8988T (cell line): ENCODE measurements at places on chromosomes 2 and 18.

- DNase-seq = no peak
These were observed 34.8 kb upstream of the FAM110C start for GRCh38 chr2:80971-81736.

DNA sequence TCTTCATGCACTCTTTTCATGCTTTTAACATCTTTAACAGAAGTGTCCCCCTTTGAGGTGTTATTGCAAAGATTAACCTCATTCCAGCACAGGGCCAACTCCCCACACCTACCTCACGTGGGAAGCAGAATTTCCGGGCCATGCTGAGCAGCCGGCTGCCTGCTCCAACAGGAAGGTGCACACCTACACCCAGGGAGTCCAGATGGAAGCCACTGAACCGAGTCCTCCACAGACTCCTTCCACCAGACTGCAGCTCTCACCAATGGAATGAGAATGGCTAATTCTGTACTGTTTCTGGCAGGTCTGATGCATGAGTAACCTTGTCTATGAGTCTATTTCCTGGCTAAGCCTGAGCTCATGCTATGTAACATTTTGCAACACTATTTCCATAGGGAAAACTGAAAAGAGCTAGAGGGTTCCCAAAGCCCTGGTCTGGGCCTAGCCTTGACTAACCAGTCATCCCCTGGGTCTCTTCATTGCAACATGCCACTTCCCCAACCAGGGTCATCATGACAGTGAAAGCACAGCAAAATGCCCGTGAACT lies 11.0 kb downstream of the ERFE start:
- DNase-seq = peak; percentile 83

GRCh38 chr2:120539937-120540718 lies 194.2 kb downstream of the INHBB start:
- DNase-seq = no peak

- no peak for DNase-seq
These were observed 4.6 kb downstream of the C2orf81 start for GRCh38 chr2:74416778-74417177.

DNA sequence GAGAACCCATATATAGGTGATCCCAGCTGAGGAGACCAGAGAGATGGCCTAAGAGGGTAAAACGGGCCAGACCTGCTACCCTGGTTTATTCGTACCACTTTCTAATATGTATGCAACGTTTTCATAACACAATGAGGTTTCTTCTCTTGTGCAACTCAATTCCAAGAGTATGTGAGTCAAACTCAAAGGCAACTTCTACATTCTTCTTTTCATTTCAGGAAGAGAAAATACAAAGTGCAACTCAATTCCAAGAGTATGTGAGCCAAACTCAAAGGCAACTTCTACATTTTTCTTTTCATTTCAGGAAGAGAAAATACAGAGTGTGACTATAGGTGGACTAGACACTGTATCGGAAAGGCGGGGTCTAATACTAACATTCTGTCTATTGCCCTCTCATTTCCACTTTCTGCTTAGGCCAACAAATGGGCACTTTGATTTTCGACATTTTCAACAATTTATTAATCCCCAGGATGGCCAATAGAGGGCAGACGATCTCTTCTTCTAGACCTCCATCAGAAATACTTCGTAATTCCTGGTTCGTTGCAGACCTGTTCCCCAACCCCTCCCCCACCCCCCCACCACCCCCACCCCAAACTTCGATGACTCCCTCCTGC lies 3.7 kb upstream of the CRIM1 start:
- DNase-seq = no peak

- DNase-seq = no peak
These were observed 9.6 kb downstream of the CROCC2 start for GRCh38 chr2:240915526-240916341.

GRCh38 chr2:31079665-31080064 lies 58.6 kb downstream of the GALNT14 start:
- DNase-seq = no peak

- no peak for DNase-seq
These were observed 121.5 kb upstream of the SP3 start for GRCh38 chr2:174086708-174087107.

DNA sequence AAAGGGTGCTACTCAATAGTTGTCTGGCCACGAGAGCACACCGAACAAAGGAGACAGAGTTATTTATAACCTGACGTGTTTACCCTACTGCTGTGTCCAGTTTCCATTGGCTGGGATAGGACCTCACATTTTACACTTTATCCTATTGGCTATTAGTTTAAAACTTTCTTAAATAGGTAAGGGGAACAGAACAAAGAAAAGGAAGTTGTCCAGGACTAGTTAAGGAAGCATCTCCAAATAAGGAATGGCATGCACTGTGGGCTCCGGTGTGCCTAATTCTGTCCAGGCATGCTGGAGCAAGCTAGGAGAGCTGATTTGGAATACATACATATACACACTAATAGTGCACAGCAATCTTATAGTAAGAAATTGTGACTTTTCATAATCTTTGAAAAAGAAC lies 72.2 kb downstream of the CAB39 start:
- DNase-seq = no peak

- DNase-seq = no peak
These were observed 1.4 kb downstream of the WDCP start for GRCh38 chr2:24045511-24046508.

DNA sequence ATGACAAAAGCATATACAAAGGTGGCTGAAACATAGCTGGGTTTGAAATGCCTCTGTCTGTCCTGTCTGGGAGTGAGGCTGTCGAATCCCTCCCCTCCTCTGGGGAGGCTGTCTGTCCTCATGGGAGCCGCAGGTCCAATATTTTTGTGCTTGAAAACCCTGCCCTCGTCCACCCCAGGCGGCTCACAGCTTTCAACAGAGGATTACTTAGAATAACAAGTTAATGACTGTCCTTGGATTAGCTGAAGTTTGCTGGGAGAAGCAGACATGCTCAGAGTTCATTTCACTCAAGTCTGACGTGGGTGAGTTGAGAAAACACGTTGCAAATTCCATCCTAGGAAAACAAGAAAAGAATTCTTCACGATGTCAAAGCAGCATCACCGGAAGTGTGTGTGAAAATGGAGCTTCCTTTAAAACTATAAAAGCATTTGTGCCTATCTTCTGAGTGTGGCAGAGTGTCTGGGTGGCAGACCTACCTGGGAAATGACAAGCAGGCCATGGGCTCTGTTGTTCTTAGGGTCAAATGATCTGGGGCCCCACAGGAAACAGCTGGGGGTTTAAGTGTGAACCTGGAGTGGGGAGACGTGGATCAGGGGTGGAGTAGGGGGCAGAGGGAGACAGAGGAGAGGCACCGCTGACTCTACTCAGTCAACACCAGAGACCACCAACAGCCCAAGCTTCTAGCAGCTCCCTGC lies 77.1 kb downstream of the DDX1 start:
- no peak for DNase-seq

GRCh38 chr2:127721311-127721977 lies 20.1 kb downstream of the SFT2D3 start:
- no peak for DNase-seq

DNA sequence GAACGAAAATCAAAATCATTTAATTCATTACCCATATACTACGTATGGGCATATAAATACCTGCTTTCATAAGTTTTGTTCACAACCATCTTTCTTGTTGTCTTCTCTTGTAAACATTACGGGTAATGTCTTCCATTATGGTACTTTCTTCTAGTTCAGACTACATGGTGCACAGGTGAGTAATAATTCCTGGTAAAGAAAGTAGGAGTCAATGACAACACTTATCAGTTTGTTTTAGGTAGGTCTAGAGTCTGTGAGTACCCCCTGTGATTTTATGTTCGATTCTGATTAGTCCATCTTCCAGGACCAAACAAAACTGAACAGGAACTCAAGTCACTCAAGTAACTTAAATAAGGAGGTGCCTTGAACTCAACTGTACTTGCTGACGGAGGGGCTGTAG lies 25.2 kb upstream of the CTLA4 start:
- DNase-seq = no peak

GRCh38 chr2:105308382-105309146 lies 21.0 kb downstream of the TGFBRAP1 start:
- no peak for DNase-seq

DNA sequence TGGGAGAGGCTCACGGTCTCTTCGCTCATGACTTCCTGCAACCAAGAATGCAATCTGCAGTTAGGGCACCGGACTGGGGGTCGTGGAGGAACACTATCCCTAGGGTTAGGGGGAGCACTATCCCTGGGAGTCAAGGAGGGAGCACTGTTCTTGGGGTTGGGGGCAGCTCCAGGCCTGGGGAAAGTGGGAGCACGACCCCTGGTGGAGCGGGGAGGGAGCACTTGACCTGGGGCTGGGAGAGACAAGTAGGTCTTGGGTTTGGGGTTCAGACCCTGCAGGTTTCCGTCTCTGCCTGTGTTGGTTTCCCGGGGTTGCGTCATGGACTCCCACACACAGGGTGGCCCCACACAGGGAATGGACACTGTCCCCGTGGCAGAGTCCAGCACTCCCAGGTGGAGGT lies 133.6 kb downstream of the TPO start:
- no peak for DNase-seq

DNA sequence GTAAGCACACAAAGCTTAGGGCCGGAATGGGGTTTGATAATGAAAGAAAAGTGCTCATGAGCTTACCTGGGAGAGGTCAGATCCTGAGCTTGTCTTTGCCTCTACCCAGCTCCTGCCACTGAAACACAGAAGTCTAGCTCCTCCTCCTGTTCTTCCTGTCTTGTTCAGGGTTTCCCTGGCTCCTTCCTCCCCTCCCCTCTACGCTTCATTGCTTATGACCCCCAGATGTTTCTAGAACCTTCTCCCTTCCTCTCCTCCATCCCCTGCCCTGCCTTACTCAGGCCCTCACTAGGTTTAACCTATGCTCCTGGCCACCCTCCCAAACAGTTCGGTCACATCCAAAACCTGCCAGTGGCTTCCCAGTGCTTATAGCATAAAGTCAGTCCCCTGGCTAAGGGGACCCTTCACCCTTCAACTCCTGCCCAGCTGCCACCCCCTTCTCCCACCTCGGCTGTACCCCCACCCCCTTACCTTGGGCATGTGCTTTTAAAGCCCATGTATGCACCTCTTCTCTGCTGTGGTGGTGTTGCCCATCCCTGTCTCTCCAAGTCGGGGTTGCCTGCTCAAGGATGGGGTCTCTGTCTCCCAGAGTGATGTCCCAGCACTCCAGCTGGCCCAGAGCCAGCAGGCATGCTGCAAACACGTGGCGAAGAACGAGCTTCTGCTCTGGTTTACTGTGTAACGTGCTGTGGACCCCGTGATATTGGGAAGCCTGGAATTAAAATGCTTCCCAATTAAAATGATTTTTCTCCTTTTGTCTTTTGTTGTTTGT lies 233.6 kb downstream of the TPGS2 start:
- no peak for DNase-seq

GRCh38 chr18:59249199-59249774 lies 24.0 kb downstream of the RAX start:
- DNase-seq = no peak

DNA sequence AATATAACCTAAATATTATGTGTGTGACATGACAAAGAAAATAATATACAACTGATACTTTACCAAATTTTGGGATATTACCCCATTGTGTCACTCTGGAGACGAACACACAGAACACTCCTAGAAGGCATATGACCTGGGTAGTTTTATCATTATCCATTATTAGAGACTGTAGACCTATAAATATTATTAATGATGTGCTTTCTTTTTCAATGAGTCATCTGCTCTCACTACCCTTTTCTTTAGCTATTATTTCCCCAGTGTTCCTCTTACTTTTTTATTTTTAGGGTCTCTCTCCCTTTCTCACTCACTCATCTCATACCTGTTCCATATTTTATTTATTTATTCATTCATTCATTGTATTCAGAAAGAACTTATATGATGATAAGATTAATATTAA lies 143.3 kb upstream of the ITGA4 start:
- no peak for DNase-seq

DNA sequence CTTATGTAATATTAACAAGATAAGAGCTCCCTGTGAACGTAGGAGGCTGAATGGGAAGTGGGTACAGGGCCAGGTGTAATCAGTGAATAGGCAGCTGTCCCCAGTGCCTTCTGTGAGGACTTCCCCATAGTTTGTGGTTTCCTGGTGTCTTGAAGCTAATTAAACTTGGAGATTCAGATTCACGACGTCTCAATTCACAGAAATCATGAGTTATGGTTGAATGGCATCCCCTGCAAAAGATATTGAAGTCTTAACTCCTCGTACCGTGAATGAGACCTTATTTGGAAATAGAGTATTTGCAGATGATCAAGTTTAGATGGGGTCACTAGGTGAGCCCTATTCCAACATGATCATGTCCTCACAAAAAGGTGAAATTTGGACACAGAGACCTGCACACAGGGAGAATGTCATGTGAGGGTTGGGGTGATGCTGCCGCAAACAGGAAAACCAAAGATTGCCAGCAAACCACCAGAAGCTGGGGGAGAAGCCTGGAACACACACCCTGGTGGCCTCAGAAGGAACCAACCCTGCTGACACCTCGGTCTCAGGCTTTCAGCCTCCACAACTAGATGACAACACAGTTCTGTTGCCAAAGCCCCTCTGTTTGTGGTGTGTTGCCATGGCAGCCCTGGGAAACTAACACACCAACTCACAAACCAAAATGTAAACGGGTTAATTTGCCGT lies 13.2 kb downstream of the ARL4C start:
- no peak for DNase-seq

- DNase-seq = peak; percentile 38
These were observed 70.3 kb downstream of the HAUS1 start for GRCh38 chr18:46174342-46175041.

- DNase-seq = no peak
These were observed 346.2 kb downstream of the ZNF521 start for GRCh38 chr18:25005541-25006403.

DNA sequence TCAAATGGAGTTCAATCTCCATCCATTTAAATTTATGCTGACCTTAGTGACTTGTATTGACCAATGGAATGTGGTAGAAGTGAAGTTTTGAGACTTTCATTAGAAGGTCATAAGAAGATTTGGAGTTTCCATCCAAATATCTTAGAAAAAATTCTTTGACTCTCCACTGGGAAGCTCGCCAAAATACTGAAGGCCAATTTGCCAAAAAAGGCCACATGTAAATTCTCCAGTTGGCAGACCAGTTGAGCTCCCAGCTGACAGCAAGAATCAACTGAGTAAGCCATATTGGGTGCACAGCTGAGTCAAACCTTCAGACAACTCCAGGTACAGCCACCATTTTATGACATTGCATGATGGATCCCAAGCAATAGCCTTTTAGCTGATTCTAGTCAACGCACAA lies 228.3 kb upstream of the SETBP1 start:
- no peak for DNase-seq

DNA sequence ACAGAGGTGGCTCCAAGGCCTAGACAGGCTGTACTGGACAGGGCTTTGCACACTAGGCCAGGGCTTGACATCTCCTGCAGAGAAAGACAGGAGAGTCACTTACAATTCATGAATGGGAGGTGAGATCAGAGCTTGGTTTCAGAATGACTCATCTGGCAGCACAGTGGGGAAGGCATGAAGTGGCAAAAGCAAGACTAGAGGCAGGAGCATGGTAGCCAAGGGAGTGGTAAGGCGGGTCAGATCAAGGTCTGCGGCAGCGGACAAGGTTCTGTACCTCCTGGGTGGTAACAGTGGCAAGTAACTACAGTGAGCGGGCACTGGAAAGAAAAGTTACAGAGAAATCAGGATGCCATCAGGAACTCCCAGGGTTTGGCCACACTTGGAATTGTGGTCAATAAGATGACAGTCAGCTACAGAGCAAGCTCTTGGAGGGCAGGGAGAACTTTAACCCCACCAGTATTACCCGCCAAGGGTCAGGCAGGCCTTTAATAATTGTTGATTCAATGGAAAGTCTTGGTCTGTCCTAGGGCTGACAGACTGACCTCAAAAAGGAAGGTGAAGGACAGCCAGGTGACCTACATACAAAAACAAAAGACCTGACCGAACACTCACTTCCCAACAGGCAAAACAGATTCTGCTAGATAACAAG lies 5.7 kb downstream of the MCFD2 start:
- peak; percentile 49 for DNase-seq
